ENCODE measurements at places on chromosomes 16 and 17. TPM values are rescaled to one million over a fixed set of nuclear protein-coding genes. Genes with fewer than 3 reads are reported as not detected.

DNA sequence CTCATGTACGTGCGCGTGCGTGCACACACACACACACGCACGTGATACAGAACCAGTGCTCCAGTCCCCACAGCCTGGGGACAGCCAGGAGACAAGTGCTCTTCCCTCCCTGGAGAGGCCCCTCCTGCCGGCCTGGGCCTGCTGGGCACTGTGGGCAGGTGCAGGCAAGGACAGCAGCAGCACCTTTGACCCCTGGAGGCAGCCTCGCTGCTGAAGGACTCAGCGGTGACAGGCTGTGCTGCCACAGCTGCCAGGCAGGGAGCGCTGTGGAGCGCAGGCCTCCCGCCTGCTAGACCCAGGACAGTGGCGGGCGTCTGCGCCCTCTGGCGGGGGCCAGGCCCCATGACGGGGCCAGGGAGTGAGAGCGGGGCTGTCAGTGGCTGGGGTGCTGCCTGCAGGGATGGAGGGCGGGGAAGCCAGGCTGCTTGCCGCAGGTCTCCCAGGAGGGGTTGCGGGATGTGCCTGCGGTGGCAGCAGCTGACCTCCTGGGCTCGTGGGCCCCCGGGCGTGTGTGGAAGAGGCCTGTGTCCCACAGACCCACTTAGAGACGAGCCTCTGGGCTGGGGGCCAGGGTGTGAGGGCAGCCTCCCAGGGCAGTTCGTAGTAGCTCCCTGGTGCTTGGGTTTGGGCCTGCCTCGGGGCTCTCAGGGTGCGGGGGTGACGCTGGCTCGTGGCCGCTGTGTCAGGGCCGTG lies 63.5 kb upstream of the PVALEF start:
- no peaks in the 10 kb centered on the region for H3K36me3 ChIP-seq
- H3K27ac ChIP-seq, result no peak overlapping the region

The C17orf113 gene
- 0.54 TPM for total RNA-seq

DNA sequence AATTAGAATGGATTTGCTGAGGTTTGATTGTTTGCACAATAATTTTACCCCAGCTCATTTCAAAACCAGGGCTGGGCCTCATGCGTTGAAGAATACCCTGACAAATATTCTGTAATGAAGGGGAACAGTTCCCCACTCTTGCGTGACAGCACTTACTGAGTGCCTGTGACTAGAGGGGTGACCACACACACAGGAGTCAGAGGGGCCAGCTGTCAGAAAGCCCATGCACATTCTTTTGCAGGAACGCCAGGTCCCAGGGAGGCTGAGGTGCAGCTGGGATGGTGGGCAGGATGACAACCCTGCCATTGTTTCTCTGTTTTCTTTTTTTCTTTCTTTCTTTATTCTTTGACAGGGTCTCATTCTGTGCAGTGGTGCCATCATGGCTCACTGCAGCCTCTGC lies 44.6 kb downstream of the SMPD3 start:
- H3K4me1 ChIP-seq, result peaks cover 3% of the 10 kb centered on the region
- peaks cover under 1% of the 10 kb centered on the region for H3K36me3 ChIP-seq
- H3K27me3 ChIP-seq, result no peaks in the 10 kb centered on the region
- H3K27ac ChIP-seq, result no peak overlapping the region
- DNase-seq, result no peak
- no peak overlapping the region for H3K4me3 ChIP-seq

The HIC1 gene
- total RNA-seq, result 6.3 TPM

GRCh38 chr17:72810991-72811508 lies 281.4 kb downstream of the SLC39A11 start:
- no peaks in the 10 kb centered on the region for H3K27me3 ChIP-seq
- no peaks in the 10 kb centered on the region for H3K36me3 ChIP-seq
- no peak overlapping the region for H3K27ac ChIP-seq
- no peaks in the 10 kb centered on the region for H3K4me1 ChIP-seq

DNA sequence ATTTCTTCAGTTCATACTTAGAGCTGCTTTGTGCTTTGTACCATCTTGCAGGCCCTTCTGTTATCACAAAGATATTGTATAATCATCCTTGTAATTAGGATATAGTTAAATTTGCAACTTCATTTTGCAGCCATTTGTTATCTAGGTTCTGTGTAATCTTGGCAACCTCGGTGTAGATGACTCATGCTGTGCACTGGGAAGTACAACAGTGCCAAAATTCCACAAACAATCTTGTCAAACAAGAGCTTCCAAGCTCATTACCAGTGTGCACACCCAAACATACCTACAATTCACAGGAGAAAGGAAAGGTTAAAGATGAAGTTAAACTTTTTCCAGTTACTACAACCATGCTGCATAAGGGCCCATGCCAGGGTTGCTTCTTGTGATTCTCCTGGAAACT lies 1231.8 kb downstream of the CDH11 start:
- H3K4me1 ChIP-seq, result no peaks in the 10 kb centered on the region
- no peaks in the 10 kb centered on the region for H3K27me3 ChIP-seq
- H3K36me3 ChIP-seq, result no peaks in the 10 kb centered on the region
- no peak overlapping the region for H3K27ac ChIP-seq
- DNase-seq, result no peak

- no peaks in the 10 kb centered on the region for H3K27me3 ChIP-seq
- no peak overlapping the region for H3K4me3 ChIP-seq
- no peak overlapping the region for H3K27ac ChIP-seq
- H3K36me3 ChIP-seq, result no peaks in the 10 kb centered on the region
- no peaks in the 10 kb centered on the region for H3K4me1 ChIP-seq
- no peak for DNase-seq
These were observed 510.3 kb upstream of the ZFHX3 start for GRCh38 chr16:73558219-73558618.

All from naive thymus-derived CD4-positive, alpha-beta T cell (primary cell).